Activated CD4-positive, alpha-beta T cell treated with anti-CD3 and anti-CD28 coated beads for 1 hour (primary cell): ENCODE measurements at places on chromosomes 1 and 21.

DNA sequence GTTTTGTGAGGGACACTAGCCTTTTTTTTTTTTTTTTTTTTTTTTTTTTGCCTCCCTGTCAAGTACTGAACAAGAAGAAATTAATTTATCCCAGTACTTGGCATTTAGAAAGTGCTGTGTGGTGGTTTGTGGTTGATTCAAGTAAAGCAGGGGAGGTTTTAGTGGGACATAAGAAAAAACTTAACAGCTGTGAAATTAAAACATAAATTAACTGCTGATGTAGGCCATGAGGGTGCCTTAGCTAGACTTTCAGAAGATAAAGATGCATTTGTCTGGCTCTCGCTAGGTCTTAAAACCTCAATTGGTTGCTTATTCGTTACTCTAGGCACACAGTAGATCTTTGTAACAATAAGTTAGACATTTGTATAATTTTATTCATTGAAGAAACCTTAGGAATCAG is 52.3 kb downstream of the SPATA46 start:
- no peak for DNase-seq

DNA sequence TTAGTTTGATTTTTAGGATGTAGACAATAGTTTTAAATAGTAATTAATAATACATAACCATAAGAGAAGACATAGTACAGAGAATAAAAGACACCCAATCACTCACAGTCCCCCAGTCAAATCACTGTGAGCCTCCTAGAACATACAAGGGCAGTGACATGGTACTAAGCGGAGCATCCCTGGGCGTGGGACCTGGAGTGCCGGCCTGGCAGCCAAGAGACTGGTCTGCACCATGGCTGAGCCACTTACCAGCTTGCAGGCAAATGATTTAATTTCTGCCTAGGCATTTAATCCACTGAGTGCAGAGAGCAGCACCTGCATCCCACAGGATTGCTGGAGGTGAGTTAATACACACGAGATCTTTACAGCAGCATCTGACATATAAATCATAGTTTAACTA is 20.4 kb downstream of the SDHB start:
- DNase-seq: no peak

DNA sequence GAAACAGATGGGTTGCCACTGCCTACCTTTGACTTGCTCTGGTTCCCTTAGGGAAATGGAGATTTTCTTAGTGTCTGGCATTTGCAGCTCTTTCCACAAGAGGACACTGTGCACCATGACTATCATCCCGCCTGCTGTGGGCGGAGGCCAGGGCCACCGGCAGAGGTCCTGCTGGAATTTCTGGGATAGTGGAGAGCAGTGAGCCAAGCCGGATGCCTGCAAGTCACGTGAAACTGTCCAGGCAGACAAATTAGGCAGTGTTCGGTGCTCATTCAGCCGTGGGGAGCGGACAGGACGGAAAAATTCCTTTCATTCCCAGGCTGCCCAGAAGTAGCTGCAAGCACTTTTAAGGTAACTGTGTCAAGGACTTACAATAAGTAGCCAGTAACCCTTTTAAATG is 43.4 kb downstream of the IGSF5 start:
- no peak for DNase-seq

GRCh38 chr1:58702261-58703141 is 2.6 kb upstream of the MYSM1 start:
- DNase-seq: no peak

DNA sequence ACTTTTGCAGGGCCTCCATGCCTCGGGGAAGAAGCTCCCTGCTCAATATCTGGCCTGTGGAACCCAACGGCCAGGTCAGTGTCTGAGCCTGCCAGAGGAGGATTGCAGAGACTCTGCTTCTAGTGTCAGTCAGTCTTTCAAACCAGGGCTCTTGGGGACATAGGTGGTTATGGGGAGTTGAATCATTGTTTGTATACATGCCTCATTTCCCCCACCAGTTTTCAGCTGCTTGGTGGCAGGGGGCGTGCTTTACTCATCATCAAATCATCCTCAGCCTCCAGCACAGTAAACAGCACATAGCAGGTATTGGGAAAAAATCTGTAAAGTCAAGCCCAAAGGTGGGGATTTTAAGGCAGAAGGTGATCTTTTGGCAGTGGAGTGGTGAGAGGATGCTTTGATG is 17.4 kb upstream of the FAM89A start:
- DNase-seq: no peak

- DNase-seq: no peak
These were observed 161.6 kb downstream of the GLUL start for GRCh38 chr1:182229921-182230491.

DNA sequence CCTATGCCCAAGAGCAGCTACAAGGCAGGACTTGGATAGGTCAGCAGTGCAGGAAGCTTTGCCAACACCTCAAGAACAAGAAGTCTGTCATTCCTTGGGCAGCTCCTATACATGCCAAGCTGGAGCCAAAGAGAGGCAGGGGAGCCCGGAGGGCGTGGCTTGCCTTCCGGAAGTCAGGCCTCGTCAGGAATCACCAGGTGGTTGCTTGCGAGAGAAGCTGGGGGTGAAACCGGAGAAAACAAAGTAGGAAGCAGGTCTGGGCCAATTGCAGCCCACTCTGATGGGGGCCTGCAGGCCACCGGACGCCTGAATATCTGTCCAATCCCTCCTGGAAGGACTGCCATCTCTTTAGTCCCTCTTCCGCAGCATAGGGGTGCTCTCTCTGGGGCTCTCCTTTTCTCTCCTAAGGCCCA is 794 bp upstream of the FAM76A start:
- no peak for DNase-seq

DNA sequence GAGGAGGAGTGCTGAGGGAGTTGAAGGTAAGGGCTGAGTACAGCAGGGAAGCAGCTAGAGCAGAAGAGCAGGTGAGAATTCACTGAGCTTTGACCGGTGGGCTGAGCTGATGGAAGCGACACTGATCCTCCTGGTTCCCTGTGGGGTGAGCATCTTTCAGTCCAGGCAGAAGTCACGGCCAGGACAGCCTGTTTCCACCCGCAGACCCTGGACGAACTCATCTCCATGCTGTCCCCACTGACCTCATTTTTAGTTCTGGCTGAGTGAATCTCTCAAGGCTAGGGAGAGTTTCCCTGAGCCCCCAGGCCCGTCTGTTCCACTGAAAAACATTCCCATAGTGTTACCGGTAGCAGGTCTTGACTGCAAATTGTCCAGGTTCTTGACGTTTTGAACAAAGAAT is 31.5 kb downstream of the FAM163A start:
- no peak for DNase-seq

DNA sequence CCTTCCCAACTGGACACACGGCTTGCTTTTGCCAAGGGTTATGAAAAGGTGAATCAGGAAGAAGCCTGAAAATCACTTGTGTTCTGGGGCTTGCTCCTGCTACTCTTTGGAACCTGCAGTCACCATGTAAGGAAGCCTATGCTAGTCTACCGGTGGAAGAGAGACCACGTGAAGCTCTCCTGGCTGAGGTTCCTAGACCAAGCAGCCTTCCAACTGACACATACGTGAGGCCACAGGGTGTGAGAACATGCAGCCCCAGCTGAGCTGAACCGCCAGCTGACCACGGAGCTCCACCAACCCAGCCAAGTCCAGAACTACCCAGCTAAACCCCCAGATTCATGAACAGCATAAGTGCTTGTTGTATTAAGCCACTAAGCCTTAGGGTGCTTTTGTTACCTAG is 72.8 kb upstream of the KRTAP19-8 start:
- no peak for DNase-seq
